ENCODE measurements at places on chromosomes 7 and 10. TPM values are rescaled to one million over a fixed set of nuclear protein-coding genes. Genes with fewer than 3 reads are reported as not detected.

DNA sequence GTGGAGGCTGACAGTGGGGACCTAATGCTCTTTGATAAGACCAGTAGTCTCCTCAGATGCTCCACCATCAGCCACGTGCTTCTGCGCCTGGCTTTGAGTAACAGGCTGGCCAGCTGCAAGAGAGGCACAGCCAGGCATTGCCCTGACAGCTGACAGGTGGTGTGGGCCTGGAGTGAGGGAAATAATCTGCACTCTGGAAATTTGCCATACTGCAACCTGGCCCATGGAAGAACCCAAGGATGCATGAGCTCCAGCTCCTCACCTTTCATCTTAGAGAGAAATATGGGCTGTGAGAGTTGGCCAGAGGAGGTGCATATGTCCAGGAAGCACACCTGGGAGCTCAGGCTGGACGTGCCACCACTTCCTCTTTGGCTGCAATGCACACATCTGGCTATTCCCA is 118.9 kb downstream of the PLXDC2 start:
- no peak for DNase-seq

DNA sequence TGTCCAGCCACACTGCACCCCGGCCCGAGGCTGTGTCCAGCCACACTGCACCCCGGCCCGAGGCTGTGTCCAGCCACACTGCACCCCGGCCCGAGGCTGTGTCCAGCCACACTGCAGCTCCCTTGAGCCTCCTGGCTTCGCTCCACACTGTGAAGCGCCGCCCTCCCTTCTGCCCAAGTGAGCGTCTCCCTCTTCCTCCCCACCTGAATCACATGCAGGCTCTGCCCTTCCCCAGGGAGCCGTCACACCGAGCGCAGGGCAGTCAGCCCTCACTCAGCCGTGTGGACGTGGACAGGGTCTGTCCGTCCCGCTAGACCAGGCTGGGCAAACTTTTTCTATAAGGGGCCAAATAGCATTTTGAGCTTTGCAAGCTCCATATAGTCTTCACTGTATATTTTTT is 27.6 kb downstream of the CFAP46 start:
- DNase-seq = no peak

GRCh38 chr10:68301301-68301700 is 30.6 kb upstream of the HNRNPH3 start:
- no peak for DNase-seq

DNA sequence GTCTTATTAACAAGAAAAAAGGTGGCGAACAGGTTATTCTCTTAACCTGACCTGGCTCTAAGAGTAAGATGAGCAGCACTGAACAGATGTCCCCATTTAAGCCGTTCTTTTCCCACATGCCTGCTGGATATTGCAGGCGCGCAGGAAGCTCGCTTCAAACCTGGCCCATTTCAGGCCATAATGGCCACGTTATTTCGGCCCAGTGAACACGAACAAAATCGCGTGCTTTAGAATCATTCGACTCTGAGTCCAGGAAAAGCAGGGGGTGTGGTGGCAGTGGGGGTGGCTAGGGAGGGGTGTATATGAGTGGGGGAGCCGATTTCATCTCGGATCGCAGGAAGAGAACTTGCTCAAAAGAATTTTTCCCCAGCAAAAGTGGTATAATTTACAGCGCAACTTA is 6.6 kb upstream of the SP8 start:
- no peak for DNase-seq

GRCh38 chr10:98101366-98101765 is 33.1 kb upstream of the R3HCC1L start:
- DNase-seq = no peak

- no peak for DNase-seq
Observed at GRCh38 chr10:132420981-132421846, 24.2 kb downstream of the PWWP2B start.

DNA sequence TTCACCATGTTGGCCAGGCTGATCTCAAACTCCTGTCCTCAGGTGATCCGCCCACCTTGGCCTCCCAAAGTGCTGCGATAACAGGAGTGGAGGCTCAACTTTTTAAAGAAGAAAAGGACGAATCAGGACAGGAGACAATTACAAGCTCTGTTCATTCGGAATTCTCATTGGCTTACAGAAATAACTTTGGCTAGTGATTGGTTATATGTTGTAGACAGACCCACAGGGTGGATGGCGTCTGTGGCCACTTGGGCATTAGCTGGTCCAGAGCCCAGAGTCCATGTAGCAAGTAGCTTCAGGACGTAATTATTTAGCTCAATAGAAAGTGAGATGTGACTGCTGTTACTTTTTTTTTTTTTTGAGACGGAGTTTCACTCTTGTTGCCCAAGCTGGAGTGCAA is 160.5 kb upstream of the TNRC18 start:
- DNase-seq = no peak

GRCh38 chr7:133372337-133372736 is 119.5 kb downstream of the EXOC4 start:
- DNase-seq = no peak

GRCh38 chr10:84391326-84391725 is 62.9 kb downstream of the CCSER2 start:
- no peak for DNase-seq

DNA sequence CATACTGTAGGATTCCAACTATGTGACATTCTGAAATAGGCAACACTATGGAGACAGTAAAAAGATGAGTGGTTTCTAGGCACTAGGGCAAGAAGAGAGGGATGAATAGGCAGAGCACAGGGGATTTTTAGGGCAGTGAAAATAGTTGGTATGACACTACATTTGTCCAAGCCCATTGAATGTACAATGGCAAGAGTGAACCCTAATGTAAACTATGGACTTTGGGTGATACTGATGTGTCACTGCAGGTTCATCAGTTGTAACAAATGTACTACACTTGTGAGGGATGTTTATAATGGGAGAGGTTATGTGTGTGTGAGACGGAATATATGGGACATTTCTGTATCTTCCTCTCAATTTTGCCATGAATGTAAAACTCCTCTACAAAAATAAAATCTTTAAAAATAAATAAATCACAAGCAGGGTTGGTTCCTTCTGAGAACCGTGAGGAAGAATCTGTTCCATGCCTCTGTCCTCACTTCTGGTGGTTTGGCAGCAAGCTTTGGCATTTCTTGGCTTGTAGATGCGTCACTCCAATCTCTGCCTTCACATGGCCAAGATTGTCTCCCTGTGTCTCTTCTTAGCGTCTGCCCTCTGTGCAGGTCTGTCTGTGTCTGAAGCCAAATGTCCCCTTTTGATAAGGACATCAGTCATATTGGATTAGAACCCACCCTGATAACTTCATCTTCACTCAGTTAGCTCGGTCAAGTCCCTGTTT is 83.1 kb upstream of the AGBL3 start:
- no peak for DNase-seq

- DNase-seq = no peak
Observed at GRCh38 chr7:83306502-83306901, 143.8 kb upstream of the PCLO start.

DNA sequence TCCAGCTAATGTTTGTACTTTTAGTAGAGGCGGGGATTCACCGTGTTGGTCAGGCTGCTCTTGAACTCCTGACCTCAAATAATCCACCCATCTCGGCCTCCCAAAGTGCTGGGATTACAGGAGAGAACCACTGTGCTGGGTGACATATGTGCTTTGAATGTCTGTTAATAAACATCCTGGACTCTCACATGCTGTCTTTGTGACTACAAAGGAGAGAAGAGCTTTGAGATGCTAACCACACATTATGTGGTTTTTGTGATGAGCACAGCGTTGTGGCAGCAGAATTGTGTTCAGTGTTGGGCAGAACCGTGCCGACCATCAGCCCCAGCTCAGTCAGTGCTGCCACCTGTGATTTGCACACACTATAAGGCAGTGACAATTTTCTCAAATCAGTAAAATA is 500.1 kb upstream of the KLF6 start:
- DNase-seq = no peak

DNA sequence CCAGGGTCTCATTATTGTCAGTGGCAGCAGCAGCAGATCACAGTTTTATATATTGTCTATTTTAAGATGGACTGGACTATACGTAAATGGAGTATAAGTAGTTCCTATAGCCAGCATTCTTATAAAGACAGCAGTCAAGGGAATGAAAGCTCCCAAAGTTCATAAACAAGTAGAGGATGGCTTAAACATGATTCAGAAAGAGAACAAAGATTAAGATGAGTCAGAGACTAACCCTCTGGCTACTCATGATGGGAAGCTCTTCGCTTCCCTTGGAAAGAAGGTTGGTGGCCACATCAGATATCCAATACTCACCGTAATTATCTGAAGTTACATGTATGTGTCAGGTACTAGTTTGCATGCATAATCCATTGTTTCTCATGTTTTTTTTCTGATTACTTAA is 277.0 kb downstream of the INHBA start:
- no peak for DNase-seq

GRCh38 chr10:87656431-87657072 is 3.1 kb upstream of the PAPSS2 start:
- peak; percentile 33 for DNase-seq

- DNase-seq = peak; percentile 80
Observed at GRCh38 chr10:61935077-61935476, 33.6 kb downstream of the ARID5B start.

DNA sequence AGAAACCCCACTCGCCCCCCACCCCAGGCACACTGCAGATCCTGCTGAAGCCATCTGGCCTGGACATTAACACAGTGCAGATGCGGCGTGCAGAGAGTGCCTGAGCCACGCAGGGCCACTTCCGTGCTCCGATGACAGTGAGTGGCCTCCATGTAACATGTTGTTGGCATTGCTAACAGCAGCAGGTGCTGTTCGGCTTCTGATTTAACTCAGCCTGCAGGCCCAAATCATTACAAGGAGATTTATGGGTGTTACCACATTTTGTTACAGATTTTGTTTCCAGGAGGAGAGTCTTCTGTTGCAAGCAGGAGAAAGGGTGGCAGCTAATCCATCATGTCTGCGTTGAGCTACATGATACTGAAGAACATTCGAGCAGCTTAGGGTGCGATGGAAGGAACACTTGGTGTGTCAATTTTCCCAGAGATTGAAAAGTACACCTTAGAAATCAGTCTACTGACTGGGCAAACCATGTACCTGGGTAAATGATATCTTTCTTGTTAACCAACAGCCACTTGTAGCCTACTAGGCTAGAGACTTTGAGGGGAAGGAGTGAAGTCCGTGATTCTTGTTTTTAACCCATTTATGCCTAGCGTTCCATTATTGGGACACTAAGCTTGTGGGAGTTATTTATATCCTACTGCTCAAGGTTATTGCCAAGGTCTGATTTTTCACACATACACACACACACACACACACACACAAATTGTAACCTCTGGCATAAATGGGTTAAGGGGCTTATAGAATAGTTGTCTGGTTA is 90.0 kb downstream of the JCAD start:
- no peak for DNase-seq

GRCh38 chr7:115635376-115635775 is 395.2 kb downstream of the TFEC start:
- peak; percentile 19 for DNase-seq

- DNase-seq = no peak
Observed at GRCh38 chr7:142334236-142334635, 76.4 kb upstream of the PRSS58 start.

DNA sequence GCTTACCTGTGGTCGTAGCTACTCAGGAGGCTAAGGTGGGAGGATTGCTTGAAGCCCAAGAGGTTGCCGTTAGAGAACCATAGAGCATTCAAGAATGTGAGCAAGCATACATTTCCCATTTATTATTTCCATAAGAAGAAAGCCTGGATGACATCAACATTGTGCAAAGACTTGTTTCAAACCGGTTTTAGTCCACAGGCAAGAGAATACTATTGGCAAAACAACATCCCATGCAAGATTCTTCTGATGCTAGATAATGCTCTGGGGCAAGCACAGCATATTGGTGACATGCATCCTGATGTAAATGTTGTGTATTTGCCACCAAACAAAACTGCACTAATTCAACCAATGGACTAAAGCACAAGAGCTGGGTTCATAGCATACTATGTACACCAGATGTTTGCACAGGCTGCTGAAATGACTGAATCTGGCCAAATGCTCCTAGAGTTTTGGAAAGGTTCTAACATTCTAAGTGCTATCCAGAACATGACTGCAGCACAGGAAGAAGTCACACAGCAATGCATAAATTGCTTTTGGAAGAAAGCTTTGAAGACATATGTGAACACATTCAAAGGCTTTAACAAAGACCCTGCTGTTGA is 42.6 kb downstream of the OTUD1 start:
- peak; percentile 64 for DNase-seq

DNA sequence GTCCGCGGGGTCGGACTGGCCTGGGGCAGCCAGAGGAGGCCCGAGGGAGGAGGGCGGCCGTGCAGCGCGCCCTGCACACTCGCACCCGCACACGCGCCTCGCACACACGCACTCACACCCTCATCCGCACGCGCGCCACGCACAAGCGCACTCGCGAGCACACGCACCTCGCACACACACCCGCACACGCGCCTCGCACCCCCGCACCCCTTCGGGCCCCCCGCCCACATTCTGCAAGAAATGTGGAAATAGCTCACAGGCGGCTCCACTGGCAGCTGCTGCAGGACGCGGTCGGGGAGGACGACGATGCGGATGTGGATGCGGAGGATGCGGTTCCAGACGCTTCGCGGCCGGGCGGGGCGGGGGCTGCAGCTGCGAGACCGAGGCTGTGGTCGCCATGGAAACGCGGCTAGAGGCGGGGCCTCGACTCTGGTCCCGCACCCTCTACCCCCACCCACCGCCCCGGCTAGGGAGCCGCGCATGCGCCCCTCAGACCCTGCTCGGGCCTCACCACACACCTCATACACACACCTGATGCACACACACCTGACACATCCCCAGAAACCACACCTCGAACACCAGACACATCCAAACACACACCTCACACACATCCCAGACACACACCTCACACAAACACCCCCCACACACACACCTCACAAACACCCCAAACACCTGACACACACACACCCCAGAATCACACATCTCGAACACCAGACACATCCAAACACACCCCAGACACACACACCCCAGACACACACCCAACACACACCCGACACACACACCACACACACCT is at the start of gene CALY:
TSS of gene CALY (minus strand) at position 320 of the 793 bp plus-strand sequence. CDS start 7,907 bp downstream, outside the sequence.
- no peak for DNase-seq

DNA sequence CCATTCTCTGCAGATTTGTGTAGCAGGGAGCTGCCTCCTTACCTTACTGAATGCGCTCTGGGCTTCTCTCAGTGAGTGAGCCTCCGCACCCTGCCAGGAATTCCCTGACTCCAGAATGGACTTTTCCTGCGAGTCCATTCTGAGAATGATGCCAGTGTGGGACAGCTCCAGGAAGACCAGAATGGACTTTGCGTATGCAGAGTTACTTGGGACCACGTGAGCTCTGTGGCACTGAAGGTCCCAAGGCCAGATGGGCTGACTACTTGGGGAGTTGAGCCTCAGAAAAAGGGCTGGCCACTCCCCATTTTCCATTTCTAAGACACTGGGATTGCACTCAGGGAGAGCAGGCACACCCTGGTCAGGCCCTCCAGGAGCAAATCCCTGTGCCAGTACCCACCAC is 324.7 kb upstream of the ZMIZ1 start:
- DNase-seq = no peak

GRCh38 chr7:69272101-69272500 is 326.2 kb upstream of the AUTS2 start:
- peak; percentile 6 for DNase-seq

GRCh38 chr7:106979551-106980357 is 64.8 kb upstream of the PRKAR2B start:
- no peak for DNase-seq

The EPHB6 gene
- total RNA-seq = 34.7 TPM

The SLC26A5 gene
- total RNA-seq = 0.20 TPM

The RASA4B gene
- total RNA-seq = 6.7 TPM

The WNT8B gene
- total RNA-seq = not detected

The FFAR4 gene
- total RNA-seq = 1.6 TPM

The TMEM196 gene
- total RNA-seq = under 0.01 TPM

The LRRTM3 gene
- 1.6 TPM for total RNA-seq

The DPP6 gene
- 2.0 TPM for total RNA-seq

The ASZ1 gene
- not detected for total RNA-seq

The NSUN5 gene
- total RNA-seq = 9.4 TPM

The STEAP1B gene
- total RNA-seq = 2.0 TPM
